A549 (cell line): ENCODE measurements at places on chromosomes 4 and X. TPM values are rescaled to one million over a fixed set of nuclear protein-coding genes. Genes with fewer than 3 reads are reported as not detected.

Gene NOX1
- 0.07 TPM in 1 of 3 replicates, not detected in the others for polyA plus RNA-seq

DNA sequence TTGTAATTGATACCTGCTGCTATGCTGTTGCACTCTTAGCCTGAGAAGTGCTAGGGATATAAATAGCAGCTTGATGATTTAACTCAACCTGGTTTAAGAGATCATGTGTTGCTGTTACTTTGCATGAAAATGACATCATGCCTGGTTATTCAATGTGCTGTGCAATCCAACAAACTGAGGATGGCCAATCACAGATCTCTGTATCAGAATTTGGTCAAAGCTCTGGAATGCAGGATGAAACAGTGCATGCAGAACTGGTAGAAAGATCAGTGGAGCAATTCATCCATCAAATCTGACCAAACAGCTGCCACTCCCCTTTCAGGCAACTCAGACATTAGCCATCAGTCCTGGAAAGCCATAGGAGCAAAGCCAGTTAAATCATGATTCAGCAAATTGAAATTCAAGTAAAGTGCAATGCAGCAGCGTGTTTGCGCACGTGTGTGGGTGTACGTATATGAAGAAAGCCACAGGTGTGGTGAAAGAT is 160.3 kb upstream of the RASGEF1B start:
- no peak for DNase-seq

Gene HELT
- not detected in 3 replicates for polyA plus RNA-seq

Gene ADGRG2
- 4.4 to 5.2 TPM (median 4.8 TPM) in 3 replicates for polyA plus RNA-seq

GRCh38 chr4:37002625-37003024 is 241.9 kb upstream of the NWD2 start:
- DNase-seq = no peak

- DNase-seq = no peak
These were observed 263.3 kb downstream of the BMPR1B start for GRCh38 chr4:95021099-95021498.

DNA sequence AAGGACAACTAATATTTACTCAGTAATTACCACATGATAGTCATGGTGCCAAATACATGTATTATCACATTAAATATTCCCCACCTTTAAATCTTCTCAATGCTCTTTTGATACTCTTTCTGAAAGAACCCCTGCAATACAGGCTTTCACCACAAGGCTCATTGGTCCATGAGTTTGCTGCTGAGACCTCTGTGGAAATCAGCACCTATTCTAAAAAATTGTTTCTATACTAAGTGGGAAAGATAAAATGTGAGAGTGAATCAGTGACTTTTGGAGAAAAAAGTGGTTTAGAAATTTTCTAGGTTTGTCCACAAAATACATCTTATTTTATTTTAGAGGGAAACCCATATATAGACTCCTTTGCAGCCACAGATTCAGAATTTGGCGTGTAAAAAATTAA is 257.3 kb downstream of the ZIC3 start:
- DNase-seq = no peak

DNA sequence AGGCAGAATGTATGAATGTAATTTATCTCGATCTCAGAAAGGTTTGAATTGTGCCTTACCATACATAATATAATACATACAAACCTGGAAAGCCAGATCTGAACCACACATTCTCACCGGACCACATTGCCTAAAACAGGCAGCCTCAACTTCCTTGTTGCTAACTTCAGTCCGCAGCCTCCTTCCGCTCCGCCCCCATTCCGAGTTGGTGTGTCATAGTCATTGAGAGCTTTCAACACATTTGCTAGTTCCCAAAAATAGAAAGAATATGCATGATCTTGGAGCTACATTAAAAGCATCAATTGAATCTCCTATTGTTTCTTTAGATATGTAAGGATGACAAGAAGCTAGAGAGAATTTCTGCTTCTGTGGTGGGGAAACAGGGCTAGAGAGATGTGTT is 127.2 kb downstream of the ARHGEF9 start:
- DNase-seq = no peak

- no peak for DNase-seq
These were observed 42.3 kb downstream of the SPATA4 start for GRCh38 chr4:176153124-176153523.

GRCh38 chr4:141576585-141577110 is 59.7 kb upstream of the IL15 start:
- DNase-seq = no peak

Gene TRIM60
- polyA plus RNA-seq = not detected in 3 replicates

Gene ENAM
- 0.01 TPM in 1 of 3 replicates, not detected in the others for polyA plus RNA-seq
